ENCODE measurements at places on chromosomes 1 and 21.
A peak's percentile ranks its signal among the peaks of the same experiment; 100 is the strongest.

- no peak for DNase-seq
Measured at GRCh38 chr1:109216662-109217061, 2.9 kb downstream of the SARS1 start.

DNA sequence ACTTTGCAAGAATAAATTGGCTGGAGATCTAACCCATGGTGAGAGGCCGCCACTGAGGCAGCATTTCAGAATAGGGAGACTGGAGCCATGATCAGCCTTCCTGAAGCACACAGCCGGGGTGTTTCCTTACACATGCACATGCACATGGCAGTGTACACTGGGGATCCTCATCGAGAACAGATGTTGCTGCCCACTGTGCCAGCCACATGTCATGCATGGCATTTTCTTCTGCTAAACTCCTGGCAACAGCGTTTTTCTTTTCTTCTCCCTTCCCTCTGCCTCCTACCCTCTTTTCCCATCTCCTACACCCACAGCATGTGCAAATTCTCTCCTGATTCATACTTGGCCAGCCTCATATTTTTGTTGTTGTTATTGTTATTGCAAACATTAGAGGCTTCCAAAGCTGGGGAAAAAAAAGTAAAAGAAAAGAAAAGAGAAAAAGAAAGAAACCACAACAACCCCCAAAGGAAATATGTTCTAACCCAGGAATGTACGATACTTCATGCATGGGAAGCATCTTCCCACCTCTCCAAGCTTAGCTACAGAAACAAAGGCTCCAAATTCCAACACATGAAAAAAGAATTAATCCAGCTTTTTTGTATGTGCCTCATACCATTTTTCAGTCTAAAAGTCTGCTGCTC, 344.0 kb downstream of the ASTN1 start:
- no peak for DNase-seq

DNA sequence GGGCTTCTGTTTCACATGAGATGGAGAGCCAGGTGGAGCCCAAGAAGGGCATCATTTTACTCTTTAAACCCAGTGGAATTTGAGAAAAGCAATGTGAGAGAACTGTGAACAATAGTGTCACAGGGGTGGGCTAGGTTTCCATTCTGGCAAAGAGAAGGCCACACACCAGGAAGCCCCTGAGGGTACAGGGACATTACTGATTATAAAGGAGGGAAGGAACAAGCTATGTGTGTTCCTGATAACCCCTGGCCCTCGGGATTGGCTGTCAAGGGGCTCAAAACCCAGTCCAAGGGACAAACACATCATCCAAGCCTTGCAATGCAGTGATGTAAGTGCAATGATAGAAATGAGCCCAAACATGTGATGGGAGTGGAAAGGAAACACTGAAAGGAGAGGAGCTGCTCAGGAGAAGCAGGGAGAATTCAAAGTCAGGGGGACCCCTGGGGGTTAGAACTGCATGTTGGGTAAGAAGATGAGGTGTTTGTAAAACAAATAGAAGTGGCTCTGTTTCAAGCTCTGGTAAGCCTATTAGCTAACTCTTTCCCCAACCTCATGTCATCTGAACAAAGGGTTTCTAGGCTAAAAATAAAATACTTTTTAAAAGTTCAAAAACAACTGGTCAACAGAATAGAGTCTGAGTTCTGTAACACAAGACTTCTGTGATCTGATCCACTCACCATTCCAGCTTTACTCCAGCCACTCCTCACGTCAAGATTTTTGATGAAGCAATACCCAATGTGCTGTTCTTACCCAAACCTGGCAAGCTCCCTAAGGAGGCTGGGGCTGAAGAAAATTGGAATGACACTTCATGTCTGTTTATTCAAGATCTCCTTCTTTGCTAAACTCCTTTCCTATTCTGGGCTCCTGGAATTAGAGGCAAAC, 51.1 kb upstream of the IL12RB2 start:
- DNase-seq = no peak

DNA sequence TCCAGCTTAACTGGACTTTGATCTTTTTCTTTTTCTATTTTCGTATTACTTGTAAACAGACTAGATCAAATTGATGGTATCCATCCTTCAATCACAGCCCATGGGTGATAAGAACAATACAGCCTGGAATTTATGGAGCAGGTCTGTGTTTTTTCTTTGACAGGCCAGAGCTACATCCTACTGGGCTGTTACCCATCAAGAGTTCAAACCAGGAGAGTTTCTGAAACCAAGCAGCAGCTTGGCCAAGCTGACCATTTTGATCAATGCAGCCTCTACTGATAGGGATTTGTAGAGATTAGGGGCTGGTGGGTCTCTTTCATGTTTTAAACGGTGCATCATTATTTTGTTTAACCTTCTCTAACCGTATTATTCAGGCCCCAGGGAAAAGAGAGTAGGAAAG, 24.3 kb upstream of the CCDC190 start:
- DNase-seq = no peak

GRCh38 chr1:205073511-205073910, 10.7 kb downstream of the TMEM81 start:
- DNase-seq = no peak

- no peak for DNase-seq
Measured at GRCh38 chr21:45079351-45079750, 5.0 kb downstream of the ADARB1 start.

DNA sequence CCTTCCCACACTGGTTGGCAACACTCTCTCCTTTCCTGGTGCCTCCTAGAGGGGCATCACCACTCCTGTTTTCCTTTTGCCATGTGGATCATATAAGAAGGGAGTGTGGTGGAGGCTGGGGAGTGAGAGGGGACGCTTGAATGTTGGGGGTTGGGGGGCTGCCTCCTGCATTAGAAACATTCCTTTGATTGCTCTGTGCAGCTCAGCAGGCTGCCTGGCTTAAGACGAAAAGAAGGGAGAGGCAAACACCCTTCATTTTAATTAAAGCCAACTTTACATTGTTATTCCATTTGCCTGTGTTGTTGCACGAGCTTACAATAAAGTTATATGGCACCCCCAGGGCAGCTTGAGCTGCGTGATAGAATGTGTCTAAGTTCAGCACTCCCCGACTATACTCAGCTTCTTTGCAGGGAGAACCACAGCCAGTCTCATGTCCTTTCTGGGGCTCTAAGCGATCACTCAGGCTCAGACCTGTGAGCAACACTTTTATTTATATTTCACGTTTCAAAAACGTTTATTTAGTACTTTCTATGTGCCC, 57.4 kb downstream of the FOXD2 start:
- DNase-seq = no peak

DNA sequence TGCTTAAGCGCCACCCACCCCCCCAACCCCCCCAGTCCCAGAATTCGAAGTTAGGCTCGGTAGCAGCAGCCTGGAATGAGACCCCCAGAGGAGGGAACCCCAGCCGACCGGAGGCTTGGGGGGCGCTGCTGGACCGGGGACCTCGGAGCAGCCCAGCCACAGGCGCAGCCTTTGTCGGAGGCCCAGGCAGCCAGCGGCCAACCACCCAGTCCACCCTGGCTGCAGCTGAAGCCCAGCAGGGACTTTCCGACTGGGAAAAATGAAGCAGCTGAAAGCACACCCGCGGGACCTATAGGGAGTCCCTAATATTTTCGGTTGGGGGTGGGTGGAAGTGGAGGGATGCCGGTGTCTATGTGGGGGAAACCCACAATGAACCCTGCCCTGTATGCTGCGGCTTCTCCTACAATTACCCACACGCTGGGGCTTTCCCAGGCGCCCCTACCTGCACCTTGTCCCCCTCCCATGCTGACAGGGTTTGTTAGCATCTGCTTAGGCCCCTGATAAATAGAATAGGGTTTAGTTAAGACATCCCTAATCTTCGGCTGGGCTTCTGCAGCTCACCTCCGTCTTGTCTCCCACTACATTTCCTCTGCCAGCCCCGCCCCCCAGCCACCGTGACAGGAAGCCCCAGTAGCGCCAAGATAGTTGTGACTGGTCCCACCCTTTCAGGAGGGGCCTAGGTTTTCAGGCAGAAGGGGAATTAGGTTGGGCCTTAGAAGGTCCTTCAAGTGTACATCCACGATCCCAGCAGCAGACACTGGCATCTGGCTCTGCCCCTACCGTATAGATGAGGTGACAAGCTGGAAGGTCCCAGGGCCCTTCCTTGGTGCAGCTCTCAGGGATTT, 838 bp downstream of the CCDC28B start:
- DNase-seq = peak; percentile 88

GRCh38 chr1:117675907-117676430, 70.1 kb downstream of the TENT5C start:
- DNase-seq = no peak

GRCh38 chr1:213779228-213779627, 208.5 kb upstream of the PROX1 start:
- no peak for DNase-seq

GRCh38 chr21:45540601-45540970, 1.7 kb downstream of the SLC19A1 start:
- DNase-seq = no peak

DNA sequence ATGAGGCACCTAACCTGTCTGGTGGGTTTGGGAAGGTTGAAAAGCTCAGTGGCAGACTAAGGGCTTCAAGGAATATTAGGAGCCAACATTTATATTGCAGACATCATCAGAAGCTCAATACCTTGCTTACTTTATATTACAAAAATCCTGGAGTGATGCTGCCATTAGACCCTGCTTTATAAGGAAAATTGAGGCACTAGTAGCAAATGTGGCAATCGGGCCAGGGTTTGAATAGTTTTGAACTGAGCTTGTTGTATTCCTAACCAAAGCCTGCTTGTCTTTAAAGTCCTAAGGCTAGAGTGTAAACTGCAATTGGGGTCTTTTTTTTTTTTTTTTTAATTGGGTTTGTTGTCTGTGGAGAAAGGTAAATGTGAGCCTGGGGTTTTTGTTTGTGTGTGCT, 14.3 kb downstream of the L1TD1 start:
- no peak for DNase-seq

- no peak for DNase-seq
Measured at GRCh38 chr1:229815076-229815475, 189.0 kb downstream of the URB2 start.

All from CD4-positive, alpha-beta T cell treated with Interleukin-17A for 4 hours (primary cell).